AG10803 (cell line): ENCODE measurements at places on chromosomes 4 and X.
A peak's percentile ranks its signal among the peaks of the same experiment; 100 is the strongest.

GRCh38 chr4:145061318-145061920 is 36.6 kb downstream of the ANAPC10 start:
- DNase-seq: peak; percentile 63

DNA sequence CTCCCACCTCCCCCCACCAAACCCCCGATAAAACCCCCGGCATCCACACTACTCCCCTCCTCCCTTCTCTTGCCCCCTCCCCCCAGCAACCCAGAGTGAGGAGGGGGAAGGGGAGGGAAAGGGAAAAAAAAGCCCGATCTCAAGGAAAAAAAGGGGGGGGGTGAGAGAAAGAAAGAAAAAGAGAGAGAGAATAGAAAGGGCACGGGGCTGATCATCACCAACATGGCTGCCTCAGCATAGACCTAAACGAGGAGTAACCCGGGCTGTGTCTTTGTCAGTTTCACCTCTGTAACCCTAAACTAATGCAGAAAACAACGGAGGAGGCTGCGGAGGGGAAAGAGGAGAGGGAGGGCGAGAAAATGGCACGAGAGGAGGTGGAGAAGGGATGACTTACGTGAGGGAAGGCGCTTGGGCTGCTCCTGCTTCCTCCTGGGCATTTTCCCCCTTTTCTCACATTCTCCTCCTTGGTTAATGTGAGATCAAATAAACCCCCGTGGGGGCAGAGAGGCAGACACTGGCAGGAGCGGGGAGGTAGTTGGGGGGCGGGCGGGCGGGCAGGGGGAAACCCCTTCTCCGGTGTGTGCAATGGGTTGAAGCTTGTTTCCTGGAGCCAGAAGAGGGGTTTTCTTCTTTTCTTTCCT is 532 bp downstream of the ZNF827 start:
- peak; percentile 23 for DNase-seq

- DNase-seq: no peak
These were observed 1475.5 kb downstream of the PCDH18 start for GRCh38 chr4:136056748-136057147.

DNA sequence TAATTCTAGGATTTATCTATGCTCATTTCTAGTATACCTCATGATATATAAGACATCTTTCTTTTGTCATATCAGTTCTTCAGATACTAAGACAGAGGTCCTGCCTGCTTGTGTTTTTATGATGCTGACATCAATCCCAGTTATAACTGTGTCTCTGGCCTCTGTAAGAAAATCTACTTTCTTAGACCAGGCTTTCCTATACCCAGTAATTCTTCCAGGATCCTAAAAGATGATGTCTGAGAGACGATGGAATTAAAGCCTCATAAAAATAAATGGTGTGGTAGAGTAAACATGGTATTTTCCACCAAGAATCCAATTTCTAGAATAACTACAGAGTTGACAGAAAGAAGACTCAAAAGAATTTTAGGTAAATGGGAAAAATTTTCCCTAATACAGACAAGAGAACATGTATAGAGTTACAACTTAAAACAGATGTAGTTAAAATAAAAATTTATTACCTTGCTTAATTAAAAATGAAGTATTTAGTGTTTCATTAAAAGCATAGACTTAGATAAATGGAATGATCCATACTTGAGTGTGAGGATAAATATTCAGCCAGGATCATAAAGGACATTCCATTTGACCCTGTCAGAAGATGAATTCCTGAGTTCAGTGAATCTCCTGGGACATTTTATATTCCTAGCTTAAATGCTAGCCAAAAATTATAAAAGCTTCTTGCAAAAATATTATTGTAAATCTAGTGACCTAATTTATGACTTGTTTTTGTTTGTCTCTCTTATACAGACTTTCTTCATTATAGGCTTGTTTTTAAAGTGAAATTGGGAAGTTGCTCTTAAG is 137.4 kb downstream of the PDLIM5 start:
- DNase-seq: peak; percentile 82

DNA sequence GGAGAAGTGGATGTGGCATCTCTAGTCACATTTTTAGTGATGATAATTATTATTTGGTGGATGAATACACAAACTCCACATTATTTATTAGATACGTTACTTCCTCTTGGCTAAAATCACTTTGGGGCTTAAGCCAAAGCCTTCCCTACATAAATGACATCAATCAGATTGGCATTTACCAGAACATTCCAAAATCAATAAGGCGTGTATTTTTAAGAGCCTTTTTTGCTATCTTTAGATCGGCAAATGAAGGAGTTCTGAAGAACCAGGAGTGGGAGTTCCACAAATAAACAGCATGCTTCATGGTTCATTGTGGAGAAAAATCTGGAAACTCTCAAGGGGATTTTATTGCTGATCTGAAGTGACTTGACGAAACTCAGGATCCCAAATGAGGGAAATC is 89.7 kb downstream of the AMELX start:
- DNase-seq: no peak

DNA sequence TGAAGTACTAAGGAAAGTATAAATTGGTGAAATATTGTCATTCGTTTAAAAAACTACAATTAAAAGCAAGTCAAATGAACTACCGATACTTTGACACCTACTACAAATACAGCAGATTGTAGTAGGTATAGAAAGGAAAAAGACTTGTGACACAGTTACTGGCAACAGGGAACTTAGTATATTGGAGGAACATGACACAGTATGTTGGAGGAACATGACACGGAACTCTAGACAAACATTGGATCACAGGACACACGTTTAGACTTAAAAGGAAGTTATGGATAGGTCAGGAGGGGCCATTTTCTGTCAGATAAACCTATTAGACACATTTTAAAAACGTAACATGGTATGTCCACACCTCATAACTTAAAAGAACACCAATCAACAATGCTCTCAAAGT is 132.5 kb downstream of the APBB2 start:
- DNase-seq: no peak

- no peak for DNase-seq
These were observed 97.4 kb upstream of the CAMK2D start for GRCh38 chr4:113858924-113859323.

- peak; percentile 57 for DNase-seq
These were observed 25.5 kb upstream of the CBLL2 start for GRCh38 chrX:22247169-22247568.

GRCh38 chr4:146585761-146586333 is 52.8 kb upstream of the POU4F2 start:
- DNase-seq: peak; percentile 88

GRCh38 chr4:154566639-154567204 is 3.9 kb downstream of the FGB start:
- no peak for DNase-seq

DNA sequence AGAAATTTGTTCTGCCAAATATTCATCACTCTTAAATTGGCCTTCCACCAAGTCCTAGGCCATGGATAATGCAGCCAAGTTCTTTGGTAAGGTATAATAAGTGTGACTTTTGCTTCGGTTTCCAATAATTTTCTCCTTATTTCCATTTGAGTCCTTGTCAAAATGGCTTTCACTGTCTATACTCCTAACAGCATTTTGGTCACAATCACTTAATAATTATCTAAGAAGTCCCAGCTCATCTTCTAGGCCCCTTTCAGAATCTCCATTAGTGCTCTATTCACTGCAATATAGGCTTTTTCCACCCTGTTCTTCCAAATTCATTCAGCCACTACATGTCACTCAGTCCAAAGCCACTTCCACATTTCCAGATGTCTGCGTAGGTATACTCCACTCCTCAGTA is 51.0 kb upstream of the SPIN4 start:
- no peak for DNase-seq

- DNase-seq: no peak
These were observed 63.3 kb downstream of the CCSER1 start for GRCh38 chr4:90190525-90190924.

GRCh38 chrX:10062352-10062751 is 94.4 kb upstream of the CLCN4 start:
- DNase-seq: no peak

DNA sequence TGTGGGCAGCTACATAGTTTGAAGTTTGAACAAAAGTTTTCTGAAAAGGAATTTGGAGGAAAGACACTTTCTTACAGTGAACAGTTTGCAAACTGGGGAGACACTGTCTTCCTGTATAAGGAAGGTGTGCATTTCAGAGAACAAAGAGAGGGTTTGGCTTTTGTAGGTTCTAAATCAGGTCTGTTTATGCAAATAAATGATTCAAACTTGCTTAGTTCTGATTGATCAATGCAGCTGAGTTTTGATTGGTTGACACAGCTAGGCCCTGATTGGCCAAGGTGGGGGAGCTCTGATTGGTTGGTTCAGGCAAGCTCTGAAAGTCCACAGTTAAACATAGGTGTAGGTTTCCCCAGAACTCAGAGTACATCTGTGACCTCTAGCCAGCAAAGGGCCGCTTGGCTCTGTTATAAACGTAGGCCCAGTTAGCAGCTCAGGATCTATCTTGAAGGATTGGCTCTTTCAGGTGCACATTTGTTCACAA is 63.0 kb upstream of the ENPP6 start:
- no peak for DNase-seq

- peak; percentile 11 for DNase-seq
These were observed 20.8 kb downstream of the LIN54 start for GRCh38 chr4:82989575-82990429.

DNA sequence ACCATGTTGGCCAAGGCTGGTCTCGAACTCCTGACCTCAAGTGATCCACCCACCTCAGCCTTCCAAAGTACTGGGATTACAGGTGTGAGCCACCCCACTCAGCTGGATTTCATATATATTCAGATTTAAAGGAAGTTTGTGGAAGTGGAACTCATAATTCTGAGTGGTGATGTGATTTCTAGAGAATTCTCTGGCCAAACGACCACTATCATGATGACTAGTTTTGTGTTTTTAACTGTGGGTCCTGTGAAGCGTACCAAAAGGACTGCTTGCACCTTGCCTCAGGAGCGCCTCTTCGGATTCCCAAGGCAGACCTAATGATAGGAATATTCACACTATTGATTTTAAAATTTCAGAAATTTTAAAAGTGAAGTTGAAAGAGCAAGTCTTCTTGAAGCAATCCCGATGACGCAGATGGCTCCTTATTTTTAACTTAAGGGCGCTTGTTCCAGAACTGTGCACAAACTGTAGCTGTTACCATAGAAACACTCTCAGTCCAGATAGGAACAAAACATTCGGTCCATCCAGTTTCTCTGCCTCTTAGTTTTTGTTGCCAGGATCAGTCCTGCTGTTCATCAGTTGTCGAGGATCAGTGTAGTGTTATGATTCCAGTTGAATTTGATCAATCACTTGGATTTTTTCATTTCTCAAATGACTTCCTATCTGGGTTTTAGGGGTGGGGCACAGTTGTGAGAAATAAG is 51.7 kb upstream of the CLCN4 start:
- peak; percentile 56 for DNase-seq
